Bronchial epithelial cell (primary cell): ENCODE measurements at places on chromosomes 4 and X.

- DNase-seq = no peak
Observed at GRCh38 chr4:72665171-72665968, 96.3 kb upstream of the ADAMTS3 start.

- DNase-seq = no peak
Observed at GRCh38 chrX:40154853-40155588, 57.3 kb upstream of the BCOR start.

DNA sequence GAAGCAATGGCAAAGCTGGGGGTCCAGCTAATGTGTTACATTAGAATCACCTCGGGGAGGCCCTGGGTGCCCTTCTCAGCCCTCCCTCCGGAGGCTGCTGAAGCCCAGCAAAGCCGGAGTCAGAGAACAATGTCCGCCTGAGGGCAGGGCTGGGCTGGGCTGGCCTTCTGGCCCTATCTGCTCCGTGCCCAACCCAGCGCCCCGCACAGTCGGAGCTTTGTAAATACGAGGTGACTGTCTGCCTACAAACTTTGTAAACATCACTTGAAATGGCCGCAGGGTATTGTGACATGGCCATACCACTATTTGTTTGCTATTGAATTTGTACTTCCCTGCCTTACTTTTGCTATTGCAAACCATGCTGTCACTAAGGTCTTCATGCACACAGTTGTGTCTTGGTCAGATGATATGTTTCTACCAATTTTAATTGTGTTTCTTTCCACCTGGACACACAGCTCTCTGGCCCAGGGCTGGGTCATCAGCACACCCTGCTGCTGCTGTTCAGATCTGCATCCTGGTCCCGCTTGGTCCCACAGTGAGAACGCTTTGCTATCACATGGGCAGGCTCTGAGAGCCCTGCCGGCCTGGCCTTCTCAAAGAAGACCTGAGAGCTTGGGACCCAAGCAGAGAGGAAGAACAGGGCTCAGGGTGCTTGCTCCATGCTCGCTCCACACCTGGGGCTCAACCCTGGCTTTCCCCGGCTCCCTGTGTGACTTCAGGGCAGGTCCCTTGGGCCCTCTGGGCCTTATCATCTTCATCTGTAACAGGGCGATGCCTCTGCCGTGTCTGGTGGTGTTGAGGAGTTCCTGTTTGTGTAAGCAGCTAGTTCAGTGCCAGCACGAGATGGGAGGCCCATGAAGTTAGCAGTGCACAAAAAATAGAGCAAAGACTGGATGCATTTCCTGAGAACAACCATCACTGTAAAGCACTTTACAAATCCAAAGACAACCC is 2.3 kb downstream of the S100P start:
- no peak for DNase-seq

- no peak for DNase-seq
Observed at GRCh38 chrX:153781428-153782047, 697 bp downstream of the SRPK3 start.

DNA sequence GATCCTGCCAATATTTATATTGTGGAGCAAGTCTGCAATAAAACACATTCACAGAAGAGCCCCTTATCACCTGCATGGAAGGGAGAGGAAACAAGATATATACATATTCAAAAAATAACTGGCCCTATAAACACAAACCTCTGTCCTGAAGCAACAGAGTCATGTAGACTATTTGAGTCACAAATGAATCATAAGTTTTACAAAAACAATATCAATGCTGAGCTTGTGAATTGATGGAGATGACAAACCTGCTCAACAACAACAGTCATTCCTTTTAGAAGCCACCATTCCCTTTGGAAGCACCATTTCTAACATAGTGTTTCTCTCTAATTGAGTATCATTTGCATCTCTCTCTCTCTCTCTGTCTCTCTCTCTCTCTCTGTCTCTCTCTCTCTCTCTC is 313.9 kb downstream of the MID1IP1 start:
- DNase-seq = peak; percentile 83

DNA sequence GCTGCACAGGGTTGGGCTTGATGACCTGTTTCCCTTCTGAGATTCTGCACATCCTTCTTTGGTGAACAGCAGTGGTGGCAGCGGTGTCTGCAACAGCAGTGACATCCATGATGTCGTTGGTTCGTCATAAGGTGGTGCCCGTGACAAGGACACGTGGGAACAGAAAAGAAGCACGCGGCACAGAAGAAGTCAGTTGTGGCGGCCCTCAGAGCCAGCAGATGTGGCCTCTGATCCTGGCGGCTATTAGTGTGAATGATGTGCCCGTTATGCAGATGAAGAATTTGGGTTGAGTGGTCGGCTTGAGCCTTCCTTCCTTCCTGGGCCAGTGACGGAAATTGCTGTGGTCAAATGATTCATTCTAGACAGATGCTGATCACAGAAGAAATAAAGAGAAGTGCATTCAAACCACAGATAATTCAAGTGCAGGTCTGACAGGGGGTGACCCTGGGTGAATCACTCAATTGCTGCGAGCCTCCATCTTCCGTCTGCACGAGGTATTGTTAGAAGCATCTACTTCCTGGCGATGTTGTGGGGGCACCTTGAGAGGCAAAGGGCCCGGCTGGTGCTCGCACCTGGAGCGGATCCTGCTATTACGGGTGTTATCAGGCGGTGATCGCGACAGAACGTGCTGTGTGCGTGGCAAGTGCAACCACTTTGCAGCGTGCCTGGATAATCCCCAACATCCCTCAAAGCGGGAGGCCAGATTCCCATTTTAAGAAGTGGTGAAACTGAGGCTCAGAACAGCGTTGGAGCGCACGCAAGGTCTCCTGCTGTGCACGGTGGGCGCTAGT is 215.2 kb upstream of the PSAPL1 start:
- DNase-seq = peak; percentile 5

DNA sequence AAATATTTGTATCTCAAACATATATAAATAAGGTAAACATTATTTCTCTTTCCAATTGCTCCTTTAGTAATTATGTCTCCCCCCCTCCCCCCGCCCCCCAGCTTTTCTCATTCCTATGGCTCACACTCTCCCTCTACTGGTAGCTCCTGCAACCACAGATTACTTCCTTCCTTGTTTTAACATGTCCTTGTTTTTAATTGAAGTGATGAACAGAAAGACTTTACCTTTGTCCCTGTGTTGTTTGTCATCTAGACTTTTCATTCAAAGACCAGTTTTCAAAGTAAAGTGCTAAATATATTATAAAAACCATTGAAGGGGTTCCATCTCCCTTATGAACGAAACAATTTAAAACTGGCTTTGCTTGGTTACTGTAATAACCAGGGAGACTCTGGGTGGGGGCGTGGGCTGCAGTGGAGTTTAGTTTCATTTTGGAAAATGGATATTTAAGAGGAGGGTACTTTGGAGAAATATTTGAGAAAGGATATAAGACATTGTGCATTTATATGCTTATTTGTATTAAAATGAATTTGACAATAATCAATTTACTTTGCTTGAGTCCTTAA is 352.9 kb downstream of the RAPGEF2 start:
- DNase-seq = peak; percentile 66

DNA sequence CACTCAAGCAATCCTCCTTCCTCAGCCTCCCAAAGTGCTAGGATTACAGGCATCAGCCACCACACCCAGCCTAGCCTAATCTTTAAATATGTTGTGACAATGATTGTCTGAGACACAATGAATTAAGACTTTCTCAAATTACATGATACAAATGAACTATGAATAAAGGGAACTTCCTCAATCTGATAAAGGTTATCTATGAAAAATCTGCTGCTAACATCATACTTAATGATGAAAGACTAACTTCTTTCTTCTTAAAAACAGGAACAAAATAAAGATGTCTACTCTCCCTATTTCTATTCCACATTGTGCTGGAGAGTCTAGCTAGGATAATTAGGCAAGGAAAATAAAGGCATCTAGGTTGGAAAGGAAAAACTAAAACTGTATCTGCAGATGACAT is 60.0 kb downstream of the PDHA1 start:
- DNase-seq = no peak

DNA sequence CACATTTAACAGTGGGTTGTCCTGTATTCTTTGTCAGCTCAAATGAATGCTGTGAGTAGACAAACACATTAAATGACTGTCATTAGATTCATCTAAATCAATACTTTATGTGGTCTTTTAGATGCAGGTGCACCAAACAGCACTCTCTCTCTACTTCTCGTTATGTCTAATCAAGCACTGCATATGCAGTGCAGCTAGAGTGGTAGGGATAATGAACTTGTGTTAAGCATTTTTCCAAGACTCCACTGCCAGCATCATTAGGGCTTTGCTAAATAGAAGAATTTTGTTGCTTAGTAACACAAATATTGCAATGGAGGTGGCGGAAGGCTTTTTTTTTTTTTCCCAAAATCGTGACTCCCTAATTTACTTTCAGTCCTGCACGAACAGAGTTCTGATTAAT is 447.0 kb upstream of the GALNT7 start:
- no peak for DNase-seq

GRCh38 chrX:16869393-16870094 is 618 bp downstream of the RBBP7 start:
- no peak for DNase-seq

- DNase-seq = no peak
Observed at GRCh38 chr4:79395841-79396240, 12.2 kb downstream of the GK2 start.

DNA sequence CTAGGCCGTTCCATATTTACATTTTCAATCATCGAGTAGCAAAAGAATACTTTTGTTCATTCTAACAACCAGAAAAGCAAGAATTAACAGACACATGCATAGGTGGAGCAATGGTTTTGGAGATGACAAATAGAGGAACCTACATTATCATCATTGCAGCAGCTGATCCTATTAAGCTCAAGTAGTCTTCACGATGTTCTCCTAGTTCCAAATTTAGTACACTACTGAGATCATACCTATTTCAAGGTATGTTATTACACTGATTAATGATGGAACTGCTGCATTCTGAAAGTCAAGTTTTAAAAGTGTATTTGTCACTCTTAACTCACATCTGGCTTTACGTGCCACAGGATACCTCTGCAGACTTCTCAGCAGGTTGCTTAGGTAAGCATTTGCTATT is 87.4 kb downstream of the ADGRA3 start:
- no peak for DNase-seq

- no peak for DNase-seq
Observed at GRCh38 chr4:71486550-71487343, 147.9 kb downstream of the SLC4A4 start.
